ENCODE measurements at places on chromosomes 2 and 18.

DNA sequence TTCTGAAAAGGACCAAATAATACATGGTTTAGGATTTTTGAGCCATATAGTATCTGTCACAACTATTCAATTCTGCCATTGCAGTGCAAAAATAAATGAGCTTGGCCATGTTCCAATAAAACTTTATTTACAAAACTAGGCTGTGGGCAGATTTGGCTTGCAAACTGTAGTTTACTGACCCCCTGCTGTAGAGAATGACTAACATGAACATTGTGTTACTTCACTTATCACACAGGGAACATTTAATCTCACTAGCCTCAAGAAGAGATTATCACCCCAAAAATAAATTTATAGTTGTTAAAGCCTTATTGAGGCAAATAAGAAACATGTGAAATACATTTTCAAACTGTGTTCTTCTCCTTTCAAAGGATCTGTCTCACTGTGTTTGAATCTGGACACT lies 766.2 kb downstream of the MBD2 start:
- no peak for DNase-seq

DNA sequence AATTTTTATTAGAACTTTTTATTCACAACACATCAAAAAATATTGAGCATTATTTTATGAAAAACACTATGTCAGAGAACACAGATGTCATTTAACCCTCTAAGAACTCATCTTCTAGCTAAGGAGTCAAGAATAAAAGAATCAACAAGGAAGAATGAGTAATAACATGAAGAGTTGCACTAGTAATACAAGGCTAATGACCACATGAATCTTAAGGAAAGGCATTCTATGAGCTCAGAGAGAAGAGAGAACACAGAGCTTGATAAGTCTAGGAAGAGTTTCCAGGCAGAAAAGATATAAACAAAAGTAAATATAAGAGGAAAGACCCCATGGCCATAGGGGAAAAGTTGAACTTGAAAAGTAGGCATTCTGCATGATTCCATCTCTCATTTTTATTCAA lies 166.5 kb downstream of the MAIP1 start:
- DNase-seq = no peak

DNA sequence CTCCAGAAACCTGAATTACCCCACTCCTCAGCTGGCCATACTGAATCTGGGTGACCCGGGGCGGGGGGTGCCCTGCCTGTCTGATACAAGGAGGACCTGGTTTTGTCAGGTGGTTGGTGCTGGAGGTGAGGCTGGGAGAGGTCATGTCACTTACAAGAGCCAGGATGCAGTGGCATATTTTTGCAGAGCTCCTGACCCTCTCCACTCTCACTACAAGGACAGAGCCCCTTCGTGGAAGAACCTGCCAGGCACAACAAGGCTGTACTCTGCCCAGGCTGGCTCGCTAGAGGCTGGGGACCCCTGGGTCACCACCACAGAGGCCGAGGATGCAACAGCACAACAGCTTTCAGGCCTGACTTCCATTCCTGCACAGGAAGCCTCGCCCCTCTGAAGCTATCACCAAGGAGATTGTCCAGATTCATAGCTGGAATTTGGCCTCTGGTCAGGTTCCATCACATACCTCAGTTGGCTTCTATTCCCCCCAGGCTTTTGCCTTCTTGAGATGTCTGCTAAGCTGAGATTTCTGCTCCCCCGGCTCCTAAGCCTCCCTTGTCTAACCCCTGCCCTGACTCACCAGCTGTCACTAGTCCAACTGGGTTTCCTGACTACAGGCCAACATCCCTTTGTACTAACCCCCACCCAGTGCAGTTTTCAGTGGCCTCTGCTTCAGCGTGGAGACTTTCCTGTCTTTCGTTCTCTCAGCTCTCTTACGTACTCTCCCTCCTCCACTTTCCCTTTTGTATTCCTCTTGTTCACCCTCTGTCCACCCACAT lies 132.5 kb upstream of the EPAS1 start:
- peak; percentile 96 for DNase-seq

- no peak for DNase-seq
These were observed 73.1 kb downstream of the MBD2 start for GRCh38 chr18:54151376-54151775.

DNA sequence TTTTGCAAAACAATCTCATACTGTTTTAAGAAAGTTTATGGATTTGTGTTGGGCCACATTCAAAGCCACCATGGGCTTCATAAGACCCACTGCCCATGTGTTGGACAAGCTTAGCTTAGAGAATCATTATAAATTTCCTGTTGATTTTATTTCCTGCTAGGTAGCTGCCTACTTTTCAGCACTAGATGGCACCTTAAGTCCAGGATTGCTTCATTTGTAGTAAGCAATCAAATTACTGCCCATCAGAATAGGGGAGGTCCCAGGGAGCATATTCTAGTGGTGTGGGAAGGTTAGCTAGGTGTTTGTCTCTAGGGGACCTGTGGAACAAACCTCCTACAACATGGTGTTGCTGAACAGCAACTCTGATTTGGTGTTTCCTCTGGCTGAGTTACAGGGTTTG lies 11.0 kb upstream of the DCDC2C start:
- no peak for DNase-seq

GRCh38 chr2:128358941-128359731 lies 40.5 kb upstream of the HS6ST1 start:
- no peak for DNase-seq

GRCh38 chr18:48085781-48086487 lies 155.5 kb upstream of the SMAD2 start:
- DNase-seq = no peak

DNA sequence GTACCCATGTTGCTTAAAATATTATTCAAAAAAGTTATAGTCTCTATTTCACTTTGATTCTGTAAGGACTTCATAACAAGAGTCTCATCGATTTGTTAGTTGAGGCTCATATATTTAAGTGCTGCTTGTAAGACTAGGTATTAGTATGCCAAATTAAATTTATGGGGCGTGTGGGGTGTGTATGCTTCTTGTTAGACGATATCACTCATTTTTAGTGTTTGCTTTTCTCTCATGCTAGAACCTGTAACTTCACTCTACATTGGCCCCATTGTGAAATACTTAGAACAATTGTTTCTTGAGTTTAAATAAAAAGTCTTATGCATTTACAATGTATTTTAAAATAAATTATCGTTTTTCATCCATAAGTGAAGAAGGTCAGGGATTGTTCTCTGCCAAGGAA lies 63.6 kb downstream of the CTNNA2 start:
- DNase-seq = no peak

GRCh38 chr2:150627526-150627925 lies 140.1 kb upstream of the RND3 start:
- DNase-seq = no peak

DNA sequence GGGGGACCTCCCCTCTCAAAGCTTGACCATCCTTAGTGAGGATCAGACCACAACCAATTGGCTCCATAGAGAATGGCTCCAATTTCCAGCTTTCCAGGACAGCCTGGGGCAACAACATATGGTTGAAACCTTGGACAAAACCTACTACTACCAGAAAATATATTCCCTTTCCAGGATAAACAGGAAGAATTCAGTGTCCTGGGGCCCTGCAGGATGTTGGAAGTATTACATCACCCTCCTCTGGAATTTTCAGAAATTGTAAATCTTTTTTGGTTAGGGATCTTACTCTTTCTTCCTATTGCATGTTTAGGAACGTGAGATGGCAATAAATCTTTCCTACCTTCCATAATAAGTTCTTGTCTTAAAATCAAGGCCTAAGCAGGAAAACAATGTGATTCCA lies 158.9 kb upstream of the MEIS1 start:
- no peak for DNase-seq

GRCh38 chr2:118791483-118791882 lies 56.0 kb downstream of the EN1 start:
- DNase-seq = peak; percentile 55

- DNase-seq = no peak
These were observed 141.0 kb downstream of the FMNL2 start for GRCh38 chr2:152475982-152476381.

GRCh38 chr2:12649602-12650400 lies 66.9 kb upstream of the TRIB2 start:
- DNase-seq = no peak
